GDM1 (cell line): ENCODE measurements at places on chromosomes 2 and 18.

- DNase-seq: no peak
These were observed 41.3 kb upstream of the GBX2 start for GRCh38 chr2:236209535-236209934.

DNA sequence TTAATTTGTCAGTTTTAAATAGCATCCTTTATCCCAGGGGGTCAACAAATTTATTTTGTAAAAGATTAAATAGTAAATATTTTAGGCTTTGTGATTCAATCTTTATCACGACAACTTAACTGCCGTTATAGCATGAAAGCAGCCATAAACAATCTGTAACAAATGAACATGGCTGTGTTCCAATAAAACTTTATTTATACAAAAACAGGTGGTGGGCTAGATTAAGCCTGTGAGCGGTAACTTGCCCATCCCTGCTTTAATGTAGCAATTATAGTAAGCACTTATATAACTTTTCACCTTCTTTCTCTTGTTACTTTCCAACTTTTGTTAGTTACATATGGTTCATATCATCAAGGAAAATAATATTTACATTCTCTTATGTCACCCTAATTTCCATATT, 121.9 kb downstream of the ATL2 start:
- DNase-seq: no peak

- DNase-seq: no peak
These were observed 7.7 kb downstream of the ATOH8 start for GRCh38 chr2:85761512-85761944.

GRCh38 chr2:12948961-12949353, 232.2 kb downstream of the TRIB2 start:
- DNase-seq: no peak

- no peak for DNase-seq
These were observed 819 bp upstream of the KLF11 start for GRCh38 chr2:10042301-10043161.

DNA sequence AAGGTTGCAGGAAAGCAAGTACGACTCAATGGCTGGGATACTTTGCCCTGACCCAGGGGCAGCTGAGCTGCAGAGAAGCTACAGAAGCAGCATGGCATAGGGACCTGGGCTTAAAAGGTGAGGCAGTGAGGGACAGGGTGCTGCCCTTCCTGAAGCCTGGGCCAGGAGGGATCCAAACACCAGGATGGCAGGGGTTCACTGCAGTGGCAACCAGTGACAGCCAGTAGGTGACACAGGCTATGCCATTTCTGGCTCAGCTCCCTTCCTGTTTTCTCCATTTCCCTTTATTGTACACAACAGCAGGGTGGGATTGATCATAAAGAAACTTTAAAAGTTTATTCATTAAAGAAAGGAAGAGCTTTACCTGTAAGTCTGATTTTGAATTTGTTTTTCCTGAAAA, 48.8 kb downstream of the CABYR start:
- no peak for DNase-seq

DNA sequence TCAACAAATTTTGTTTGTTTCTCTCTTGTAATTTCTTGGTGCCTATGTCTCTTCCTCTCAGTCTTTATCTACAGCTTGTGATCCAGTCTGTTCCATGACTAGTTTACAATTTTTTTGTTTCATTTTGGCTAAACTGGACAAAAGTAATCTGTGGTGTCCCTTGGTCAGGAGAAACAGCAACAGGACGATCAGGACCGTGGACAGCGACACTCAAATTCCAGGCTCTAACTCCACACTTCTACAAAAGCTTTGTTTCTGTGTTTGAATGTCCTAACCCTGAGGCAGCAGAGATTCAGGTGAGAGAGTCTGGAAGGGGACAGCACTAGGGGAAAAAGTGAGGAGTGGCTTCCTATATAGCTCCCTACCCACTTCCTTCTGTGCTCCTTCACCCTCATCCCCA, 593.3 kb upstream of the FANCL start:
- no peak for DNase-seq

GRCh38 chr2:99403524-99403923, 66.3 kb downstream of the EIF5B start:
- no peak for DNase-seq

DNA sequence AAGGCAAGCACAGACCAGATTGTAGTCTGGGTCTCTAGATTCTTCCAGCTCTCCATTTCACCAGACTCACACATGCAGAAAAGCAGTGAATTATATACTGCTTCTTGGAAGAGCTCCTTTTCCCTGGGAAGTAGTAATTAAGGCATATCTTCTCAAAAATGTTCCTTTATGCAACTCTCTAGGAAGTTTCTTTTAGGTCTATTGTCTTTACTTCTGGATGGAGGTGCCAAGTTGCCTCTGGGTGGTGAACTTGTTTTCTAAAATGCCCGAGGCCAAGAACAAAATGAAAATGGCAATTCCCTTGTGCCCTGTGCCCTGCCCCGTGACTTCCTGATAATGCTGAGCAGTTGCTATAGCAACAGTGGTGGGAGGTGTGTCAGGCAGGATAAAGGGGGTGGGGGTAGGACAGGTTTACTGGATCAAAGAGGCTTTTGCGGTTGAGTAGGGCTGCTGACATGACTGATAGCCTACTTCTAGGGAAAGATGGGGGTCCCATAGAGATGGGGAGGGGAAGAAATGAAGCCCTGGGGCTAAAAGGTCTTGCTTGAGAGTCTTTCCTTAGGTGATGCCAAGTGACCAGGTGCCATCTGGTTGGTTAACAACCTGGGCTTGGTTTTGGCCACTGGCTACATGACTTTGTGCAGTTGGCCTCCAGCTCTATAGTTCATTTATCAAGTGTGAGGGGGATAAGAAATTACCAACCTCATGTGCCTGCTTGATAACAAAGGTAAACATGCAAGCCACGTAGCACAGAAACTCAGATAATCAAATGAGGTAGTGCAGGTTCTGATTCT, 11.8 kb downstream of the IGFBP2 start:
- no peak for DNase-seq

DNA sequence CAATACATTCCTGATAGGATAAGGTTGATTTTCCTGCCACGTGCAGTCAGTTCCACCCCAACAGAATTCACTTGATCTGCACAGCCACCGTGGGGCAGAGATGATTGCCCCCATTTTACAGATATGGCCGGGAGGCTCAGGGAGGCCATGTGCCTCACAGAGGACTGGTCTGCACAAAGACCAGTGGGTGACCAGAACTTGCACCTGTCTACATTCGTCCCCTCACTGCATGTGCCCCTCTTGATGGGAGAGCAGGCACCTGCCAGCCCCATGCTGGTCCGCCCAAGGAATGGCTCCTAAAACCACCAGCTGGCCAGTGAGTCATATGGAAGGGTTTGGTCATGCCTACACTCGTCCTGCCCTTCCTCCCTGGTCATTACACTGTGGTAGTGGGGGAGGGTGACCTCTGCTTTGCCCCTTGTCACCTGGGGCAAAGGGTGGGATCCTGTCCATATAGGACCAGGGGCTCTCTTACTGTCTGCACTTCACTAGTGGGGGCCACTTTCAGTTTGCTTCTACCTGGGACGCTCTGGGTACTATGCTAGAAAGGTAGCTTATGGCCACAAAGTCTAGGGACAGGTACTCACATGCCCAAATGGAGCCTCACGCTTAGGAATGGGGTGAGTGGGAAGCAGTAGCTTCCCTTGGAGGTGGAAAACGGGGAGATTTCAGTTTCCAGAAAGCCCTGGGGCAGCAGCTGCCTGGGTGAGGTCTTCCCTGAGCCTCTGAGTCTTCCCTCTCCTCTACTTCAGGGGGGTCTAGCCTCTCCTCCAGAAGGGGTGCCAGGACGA, 14.7 kb downstream of the RRM2 start:
- no peak for DNase-seq

DNA sequence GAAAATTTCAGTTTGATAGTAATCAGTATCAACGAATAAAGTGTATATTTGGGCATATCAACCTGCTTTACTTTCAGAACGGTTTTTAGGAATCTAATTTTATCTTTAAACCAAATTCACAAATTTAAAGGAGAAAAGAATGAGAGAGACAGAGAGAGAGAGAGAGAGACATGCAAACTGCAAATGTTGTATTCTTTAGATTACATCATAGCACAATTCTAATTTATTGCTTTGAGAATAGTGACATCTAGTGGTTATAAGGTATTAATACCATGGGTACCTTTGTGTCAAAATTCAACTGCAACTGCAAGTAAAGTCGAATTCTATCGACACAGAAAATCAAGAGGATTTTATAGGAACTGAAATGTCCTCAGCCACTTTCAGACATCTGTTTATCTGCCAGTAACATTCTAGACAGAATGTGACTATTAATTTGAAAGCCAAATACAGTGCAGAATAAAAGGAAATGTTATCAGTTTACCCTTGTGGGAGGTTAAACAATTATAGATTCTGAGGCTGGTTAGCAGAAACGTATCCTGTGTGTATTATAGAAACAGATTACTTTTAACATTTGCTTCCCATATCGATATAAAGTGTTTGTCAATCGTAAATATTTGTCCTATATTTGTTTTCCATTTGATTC, 529.8 kb upstream of the VRK2 start:
- no peak for DNase-seq

GRCh38 chr2:233513953-233514655, 52.5 kb downstream of the USP40 start:
- no peak for DNase-seq

DNA sequence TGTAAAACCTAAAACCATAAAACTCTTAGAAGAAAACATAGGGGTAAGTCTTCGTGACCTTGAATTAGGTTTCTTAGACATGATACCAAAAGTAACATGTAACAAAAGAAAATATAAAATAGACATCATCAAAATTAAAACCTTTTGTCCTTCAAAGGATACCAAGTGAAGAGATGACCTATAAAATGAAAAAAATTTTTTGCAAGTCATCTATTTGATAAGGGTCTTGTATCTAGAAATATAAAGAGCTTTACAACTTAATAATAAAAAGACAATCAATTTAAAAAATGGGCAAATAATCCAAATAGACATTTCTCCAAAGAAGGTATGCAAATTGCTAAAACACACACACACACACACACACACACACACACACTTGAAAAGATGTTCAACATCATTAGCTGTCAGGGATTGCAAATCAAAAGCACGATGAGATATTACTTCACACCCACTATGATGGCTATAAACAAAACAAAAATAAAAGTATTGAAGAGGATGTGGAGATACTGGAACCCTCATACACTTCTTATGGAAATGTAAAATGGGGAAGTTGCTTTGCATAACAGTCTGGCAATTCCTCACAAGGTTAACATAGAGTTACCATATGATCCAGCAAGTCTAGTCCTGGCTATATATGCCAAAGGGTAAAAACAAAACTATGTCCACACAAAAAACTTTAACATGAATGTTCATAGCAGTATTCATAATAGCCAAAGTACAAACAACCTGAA, 23.3 kb downstream of the SPDYA start:
- no peak for DNase-seq

GRCh38 chr18:75161256-75162028, 47.5 kb downstream of the PTGR3 start:
- peak; percentile 77 for DNase-seq

- peak; percentile 25 for DNase-seq
These were observed 32.9 kb upstream of the INHBB start for GRCh38 chr2:120312860-120313694.

DNA sequence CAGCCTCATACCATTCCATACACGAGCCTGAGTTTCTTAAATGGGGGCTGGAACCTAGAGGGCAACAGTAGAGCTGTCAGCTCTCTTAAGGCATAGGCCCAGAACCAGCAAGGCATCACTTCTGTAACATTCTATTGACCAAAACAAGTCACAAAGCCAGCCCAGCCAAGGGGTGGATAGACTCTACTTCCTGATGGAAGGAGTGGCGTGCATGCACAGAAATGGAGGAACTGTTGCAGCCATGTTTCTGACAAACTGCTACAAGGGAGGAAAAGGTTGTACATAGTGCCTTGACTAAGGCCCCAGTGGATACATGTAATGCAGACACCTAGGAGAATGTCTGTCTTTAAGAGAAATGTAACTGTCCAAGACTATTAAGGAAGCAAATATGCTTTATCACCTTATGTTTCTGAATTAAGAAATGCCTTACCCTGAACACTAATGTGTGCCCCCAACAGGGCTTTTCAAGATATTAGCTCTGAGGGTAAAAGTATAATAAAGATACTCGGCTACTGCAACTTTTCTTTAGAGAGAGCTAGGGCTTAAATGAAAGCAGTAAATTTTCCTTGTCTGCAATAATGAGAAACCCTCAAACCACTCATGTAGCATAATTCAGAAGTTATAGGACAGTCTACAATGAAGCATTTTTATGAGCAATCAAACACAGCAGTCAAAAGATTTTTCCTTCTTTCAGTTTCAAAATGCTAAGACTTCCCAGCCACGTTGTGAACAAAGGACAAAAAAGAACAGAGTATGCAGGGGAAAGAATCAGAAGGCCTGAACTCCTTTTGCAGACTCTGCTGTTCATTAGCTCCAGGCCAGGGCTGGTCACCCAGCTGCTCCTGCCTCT, 35.1 kb upstream of the CDC42EP3 start:
- DNase-seq: no peak

GRCh38 chr2:235512699-235513053, 18.8 kb downstream of the AGAP1 start:
- no peak for DNase-seq

GRCh38 chr2:28049899-28050298, 159.4 kb downstream of the BABAM2 start:
- no peak for DNase-seq

GRCh38 chr2:201559067-201559710, 84.1 kb downstream of the TMEM237 start:
- DNase-seq: no peak

- no peak for DNase-seq
These were observed 68.1 kb upstream of the SULT1C3 start for GRCh38 chr2:108171657-108172056.

DNA sequence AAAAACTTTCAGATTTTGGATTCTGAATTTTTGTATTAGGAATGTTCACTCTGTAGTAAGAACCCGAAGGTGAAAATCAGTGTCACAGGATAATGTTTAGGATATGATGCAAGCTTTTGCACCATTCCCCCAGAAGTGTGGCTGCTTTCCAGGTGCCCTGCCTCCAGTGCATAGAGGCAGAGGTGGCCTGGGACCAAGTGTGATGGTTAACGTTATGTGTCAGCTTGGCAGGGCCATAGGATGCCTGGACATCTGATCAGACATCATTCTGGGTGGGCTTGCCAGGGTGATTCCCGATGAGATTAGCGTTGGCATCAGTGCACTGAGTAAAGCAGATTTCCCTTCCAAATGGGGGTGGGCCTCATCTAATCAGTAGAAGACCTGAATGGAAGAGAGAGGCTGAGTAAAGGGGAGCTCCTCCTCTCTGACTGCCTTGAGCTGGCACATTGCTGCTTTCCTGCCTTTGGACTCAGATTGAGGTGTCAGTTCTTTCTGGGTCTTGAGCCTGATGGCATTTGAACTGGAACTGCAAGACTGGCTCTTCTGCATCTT, 177.4 kb upstream of the HS6ST1 start:
- no peak for DNase-seq
